ENCODE measurements at places on chromosomes 4 and X.

DNA sequence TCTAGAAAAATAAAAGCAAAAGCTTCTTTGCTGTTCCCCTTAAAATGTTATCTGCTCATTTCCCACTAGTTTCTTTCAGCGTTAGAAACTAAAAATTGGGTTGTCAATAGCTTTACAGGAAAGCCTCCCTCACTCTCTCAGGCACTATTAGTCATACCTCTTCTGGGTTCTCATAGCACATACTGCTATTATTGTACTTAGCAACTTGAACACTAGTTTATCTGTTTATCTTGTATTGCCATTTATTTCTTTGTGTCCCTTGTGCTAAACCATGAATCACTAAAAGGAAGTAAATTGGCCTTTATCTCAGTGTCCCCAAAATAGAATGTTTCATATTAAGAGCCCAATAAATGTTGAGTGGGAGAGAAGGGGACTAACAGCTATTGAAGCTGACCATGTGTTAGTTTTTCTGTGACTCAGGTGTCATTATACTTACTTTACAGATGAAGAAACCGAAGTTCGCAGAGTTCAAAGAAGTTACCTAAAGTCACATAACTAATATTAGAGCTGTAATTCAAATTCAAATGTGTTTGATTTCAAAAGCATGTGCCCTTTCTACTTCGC lies 124.8 kb upstream of the CITED1 start:
- DNase-seq, result no peak

DNA sequence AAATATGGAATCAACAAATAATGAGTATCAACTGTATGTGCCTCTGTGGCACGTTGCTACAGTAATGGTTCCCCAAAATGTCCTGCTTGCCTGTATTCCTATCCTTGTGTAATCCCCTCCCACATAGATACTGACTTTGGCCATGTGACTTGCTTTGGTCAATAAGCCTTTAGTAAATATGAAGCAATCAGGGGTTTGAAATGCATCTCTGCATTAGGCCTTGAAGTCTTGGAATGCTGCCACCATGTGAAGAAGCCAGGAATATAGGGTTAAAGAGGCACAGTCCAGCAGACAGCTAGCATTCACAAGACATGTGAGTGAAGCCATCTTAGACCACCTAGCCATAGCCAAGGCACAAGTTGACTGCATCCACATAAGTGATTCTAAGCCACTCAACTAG lies 190.9 kb downstream of the GABRB1 start:
- no peak for DNase-seq

GRCh38 chrX:4181782-4182407 lies 468.4 kb upstream of the PRKX start:
- DNase-seq, result no peak

DNA sequence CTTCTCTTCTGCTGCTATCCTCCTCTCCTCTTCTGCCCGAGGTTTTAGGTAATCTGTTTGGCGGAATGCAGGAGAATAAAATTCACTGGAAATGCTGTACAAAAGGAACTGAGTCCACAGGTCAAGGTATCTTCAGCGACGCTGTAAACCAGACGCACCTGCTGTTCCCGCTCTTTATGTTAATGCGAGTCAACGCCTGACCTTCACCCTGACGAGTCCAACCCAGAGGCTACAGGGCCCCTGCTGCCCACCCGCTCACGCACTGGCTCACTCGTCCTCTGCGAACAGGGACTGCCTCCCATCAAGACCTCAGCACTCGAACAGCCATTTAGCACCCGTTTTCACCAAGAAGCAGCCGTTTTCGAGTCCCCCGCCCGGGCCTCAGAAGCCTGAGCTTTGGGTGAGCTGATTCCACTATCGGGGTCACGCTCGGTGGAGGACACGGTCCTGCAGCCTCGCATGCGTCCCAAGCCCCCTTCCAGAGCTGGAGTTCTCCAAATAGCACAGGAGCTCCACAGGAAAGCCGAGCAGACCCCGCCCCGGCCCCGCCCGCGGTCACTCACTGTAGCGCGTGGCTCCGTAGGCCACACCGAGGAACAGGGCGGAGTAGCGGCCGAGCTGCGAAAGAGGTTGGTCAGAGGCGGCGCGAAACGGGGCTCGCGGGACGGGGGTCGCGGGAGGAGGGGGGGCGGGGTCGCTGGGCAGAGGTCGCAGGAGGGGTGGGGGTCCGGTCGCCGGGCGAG lies 556 bp downstream of the ATP5ME start:
- no peak for DNase-seq

DNA sequence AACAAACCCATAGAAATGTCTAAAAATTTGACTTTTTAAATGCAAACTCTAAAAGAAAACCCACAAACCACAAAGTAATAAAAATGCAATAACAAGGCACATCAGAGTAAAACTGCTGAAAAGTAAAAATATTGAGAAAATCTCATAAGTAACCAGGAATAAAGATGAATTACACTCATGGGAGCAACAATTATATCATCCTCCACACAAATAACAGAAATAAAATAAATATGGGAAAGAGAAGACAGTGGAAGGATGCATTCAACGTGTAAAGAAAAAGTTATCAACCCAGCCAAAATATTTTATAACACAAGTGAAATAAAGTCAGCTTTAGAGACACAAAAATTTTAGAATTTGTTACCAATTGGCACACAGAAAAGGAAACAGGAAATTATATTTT lies 1420.2 kb downstream of the PCDH18 start:
- no peak for DNase-seq

DNA sequence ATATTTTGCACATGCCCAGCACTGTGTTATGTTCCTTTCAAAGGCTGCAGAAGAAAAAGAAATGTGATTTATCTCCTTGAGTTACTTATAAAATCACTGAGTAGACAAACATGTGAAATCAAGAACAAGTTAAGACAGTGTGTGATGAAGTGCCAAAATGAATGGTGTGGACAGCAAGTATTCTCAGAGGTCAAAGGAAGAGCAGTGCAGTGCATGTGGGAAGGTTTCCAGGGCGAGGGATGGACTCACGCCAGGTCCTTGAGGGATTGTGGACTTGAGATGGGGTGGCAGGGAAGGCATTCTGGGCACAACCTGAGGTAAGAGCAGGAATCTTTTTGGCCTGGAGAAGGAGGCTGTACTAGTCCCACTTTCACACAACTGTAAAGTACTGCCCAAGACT lies 115.5 kb downstream of the FNIP2 start:
- no peak for DNase-seq

GRCh38 chr4:156038772-156039171 lies 85.1 kb upstream of the CTSO start:
- DNase-seq, result no peak

GRCh38 chr4:186900984-186901383 lies 177.3 kb upstream of the FAT1 start:
- no peak for DNase-seq

DNA sequence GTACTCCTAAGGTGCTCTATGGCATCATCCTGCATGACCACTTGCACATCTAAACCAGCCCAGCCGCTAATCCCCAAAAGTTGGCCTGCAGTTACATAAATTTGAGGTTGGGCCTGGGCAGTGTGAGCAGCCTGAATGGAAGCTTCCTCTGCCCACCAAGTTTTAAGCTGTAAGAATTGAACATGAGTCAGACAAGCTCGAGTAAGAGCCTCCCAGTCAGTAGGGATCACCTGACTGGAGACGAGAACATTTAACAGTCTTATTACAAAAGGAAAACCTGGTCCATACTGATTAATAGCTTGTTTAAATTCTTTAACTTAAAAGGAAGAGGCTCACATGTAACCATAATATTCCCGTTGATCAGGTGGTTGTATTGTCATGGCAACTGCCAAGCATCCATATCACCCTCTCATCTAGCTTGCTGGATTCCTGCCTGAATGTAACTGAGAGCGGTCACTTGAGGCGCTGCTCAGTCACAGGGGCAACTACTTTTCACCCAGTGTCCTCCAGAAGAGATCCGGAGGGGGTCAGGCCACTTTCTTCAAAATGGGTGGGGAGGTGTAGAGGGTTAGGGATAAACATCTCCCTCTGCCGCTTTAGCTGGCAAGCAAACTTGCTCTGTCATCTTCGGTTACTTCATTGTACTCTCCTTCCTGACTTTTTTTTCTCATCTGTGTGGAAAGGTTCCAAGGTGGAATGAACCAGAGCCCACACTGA lies 56.6 kb upstream of the WDR1 start:
- DNase-seq, result no peak

DNA sequence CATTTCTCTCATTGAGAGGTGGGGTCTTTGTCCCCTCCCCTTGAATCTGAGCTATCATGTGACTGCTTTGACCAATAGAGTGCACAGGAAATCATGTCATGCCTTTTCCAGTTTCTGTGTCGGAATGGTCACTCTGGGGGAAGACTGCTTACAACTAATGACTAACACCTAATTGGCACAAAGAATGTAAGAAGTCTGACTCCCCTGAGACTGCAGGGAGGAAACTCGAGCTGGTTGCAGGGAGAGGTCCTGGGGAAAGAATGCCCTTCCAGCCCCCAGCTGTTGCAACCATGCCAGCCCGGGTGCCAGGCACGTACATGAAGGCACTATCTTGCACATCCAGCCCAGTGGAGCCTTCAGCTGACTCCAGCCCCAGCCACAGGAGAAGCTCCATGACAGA lies 254.2 kb downstream of the DHX15 start:
- no peak for DNase-seq

DNA sequence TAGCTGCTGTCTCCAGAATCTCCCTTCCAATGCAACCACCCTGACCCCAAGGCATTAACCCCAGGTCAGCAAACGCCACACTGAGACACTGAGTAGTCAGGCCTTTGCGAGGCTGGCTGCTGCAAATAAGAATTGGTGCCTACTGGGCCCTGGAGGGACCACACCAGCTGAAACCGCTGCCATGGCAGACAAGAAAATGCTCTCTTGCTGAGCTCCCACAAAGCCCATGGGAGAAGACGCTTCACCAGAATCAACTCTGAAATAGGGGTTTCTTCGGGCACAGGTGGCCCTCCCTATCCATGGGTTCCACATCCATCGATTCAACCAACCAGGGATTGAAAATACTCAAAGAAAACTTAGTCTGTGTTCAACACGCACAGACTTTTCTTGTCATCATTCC lies 26.7 kb upstream of the CRMP1 start:
- DNase-seq, result no peak

DNA sequence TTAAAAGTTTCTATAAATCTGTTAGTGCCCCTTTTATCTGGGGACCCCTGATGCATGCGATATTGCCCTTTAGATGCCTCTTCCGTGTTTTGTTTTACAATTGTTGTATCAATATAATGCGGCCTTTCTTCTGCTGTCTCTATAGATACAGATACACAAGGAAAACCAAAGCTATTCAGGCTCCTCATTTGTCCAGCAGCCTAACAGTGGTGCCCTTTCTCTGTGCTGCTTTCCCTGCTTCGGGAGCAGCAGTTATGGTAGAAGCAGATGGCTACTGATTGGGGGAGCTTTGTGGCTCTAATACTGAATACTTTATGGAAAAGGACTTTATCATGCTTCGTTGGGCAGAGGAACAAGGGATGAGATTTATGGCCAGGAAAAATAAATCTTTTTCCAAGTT lies 10.6 kb upstream of the PRDM8 start:
- no peak for DNase-seq

- DNase-seq, result no peak
These were observed 685 bp upstream of the NDNF start for GRCh38 chr4:121073004-121073435.

DNA sequence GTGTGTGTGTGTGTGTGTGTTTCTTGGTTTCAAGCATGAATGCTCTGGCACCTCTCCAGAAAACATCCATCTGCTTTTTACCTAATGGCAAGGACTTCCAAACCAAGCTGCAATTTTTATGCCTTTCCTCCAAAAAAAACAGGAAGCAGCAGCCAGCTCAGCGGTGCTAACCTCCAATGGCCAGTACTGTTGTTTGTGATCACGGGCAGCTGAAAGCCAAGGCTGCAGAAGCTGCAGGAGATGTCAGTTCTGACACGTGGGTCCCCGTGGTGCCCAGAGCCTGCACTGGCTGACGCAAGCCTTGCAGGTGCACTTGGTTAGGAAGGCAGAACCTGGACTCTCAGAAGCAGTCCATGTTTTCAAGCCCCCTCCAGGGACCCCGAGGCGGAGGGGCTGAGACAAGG lies 313.6 kb upstream of the DDX53 start:
- no peak for DNase-seq

- DNase-seq, result no peak
These were observed 3.4 kb upstream of the HOPX start for GRCh38 chr4:56684320-56685050.

All from stimulated activated CD4-positive, alpha-beta T cell treated with anti-CD3 and anti-CD28 coated beads, Interleukin-4, amount 100 ng/mL, for 4 hours (primary cell).